ENCODE measurements at places on chromosomes 13 and 19. TPM values are rescaled to one million over a fixed set of nuclear protein-coding genes. Genes with fewer than 3 reads are reported as not detected.

GRCh38 chr13:99969453-99969918, 2.1 kb downstream of the ZIC5 start:
- no peak for DNase-seq

C1QTNF9B gene
- not detected for total RNA-seq

ZNF841 gene
- total RNA-seq = 13.3 TPM

DNA sequence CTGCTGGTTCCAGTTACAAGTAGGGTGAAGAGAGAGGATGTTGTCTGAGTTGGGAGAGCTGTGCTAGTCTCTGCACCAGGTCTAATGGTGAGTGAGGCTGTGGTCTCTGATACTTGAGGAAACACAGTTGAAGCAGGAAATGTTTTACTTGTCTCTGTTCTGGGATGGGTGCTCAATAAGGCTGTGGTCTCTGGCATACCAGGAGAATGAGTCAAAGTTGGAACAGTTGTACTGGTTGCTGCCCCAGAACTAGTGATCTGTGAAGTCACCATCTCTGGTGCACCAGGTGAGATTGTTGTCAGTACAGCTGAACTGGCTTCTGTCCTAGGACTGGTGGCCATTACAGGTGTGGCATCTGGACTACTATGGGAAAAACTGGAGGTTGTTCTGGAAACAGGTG, 74.7 kb downstream of the MUC16 start:
- no peak for DNase-seq

DNA sequence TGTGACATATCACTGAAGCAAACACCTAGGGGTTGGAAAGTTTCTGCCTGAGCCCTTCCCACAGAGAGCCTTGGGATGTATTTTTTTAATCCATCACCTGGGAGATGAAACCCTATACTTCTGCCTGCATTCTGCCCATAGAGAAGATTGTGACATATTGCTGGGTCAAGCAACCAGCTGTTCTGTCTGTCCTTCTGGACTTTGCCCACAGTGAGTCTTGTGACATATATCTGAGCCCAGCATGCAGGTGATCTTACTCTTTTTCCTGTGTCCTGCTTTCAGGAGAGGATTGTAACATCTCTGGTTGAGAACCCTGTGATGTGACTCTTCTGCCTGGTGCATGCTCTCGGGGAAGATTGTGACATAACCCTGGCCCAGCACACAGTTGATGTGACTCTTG, 24.9 kb upstream of the ZNF681 start:
- no peak for DNase-seq

DNA sequence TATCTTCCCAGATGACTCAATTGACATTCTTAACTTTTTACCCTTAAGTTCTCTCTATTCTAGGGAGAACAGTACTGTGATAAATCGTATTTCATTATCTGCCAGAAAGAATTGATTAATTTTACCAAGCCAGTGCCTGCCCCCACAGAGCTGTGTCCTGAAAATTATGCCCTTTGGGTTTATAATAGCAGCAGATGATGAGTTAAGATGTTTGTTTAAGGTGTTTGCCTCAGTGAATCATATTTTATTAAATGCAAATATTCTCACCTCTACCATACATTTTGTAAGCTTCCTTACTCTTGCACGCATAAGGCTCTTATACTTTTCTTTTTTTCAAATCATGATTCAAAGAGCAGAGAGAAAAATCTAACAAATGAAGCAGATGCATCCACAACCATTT, 318.6 kb downstream of the DCT start:
- no peak for DNase-seq

GRCh38 chr13:21971662-21972621, 301.1 kb downstream of the FGF9 start:
- DNase-seq = no peak

GRCh38 chr19:1434577-1435060, 3.6 kb upstream of the RPS15 start:
- DNase-seq = no peak

EVI5L gene
- total RNA-seq = 5.2 TPM

Data from activated naive CD4-positive, alpha-beta T cell treated with anti-CD3 and anti-CD28 coated beads for 36 hours (primary cell).